ENCODE measurements at places on chromosomes 13 and 19.

DNA sequence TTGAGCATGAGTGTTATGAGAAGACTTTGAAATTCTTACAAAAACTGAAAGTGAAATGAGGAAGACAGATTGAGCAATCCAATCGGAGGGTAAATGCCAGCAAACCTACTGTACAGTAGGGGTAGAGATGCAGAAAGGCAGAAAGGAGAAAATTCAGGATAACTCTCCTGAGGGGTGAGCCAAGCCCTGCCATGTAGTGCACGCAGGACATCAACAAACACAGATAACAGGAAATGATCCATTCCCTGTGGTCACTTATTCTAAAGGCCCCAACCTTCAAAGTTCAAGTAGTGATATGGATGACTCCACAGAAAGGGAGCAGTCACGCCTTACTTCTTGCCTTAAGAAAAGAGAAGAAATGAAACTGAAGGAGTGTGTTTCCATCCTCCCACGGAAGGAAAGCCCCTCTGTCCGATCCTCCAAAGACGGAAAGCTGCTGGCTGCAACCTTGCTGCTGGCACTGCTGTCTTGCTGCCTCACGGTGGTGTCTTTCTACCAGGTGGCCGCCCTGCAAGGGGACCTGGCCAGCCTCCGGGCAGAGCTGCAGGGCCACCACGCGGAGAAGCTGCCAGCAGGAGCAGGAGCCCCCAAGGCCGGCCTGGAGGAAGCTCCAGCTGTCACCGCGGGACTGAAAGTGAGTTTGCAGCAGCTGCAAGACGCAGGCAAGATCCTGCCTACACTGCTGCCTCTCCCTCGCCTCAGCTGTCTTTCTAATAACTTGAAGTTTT, at the start of gene TNFSF13B:
TSS of gene TNFSF13B (plus strand) at position 118 of the 728 bp plus-strand sequence. CDS start at position 296, 178 bp downstream.
- DNase-seq = no peak

- DNase-seq = no peak
Measured at GRCh38 chr19:17751103-17751911, at the start of gene FCHO1. TSS of gene FCHO1 (plus strand) at chr19:17751477. CDS start at chr19:17755165, 3,688 bp downstream.

- no peak for DNase-seq
Measured at GRCh38 chr13:40231751-40232150, 434.7 kb downstream of the FOXO1 start.

DNA sequence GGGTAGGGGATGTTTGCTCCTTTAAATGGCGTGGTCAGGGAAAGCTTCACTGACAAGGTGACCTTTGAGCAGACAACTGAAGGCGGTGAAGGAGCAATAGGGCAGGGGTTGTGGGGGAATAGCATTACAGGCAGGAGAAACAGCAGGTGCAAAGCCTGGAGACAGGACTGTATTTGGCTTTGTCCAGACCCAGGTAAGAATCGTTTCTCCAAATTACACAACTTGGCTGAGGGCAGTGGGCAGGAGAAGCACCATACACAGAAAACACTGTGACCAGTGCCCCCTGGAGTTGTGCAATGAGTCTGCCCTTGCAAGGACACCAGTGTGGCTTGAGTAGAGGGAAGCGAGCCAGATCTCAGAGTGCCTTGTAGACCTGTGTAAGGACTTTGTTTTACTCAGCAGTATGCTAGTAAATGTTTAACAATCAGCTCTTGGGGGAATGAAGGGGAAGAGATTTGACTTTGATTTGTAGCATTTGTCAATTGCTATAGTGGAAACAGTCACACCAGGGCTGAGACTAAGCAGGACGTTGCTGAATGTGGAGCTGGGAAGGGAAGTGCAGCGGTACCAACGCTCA, 360.0 kb downstream of the DCT start:
- no peak for DNase-seq

GRCh38 chr19:50890422-50891252, 17.4 kb downstream of the KLK2 start:
- DNase-seq = no peak

DNA sequence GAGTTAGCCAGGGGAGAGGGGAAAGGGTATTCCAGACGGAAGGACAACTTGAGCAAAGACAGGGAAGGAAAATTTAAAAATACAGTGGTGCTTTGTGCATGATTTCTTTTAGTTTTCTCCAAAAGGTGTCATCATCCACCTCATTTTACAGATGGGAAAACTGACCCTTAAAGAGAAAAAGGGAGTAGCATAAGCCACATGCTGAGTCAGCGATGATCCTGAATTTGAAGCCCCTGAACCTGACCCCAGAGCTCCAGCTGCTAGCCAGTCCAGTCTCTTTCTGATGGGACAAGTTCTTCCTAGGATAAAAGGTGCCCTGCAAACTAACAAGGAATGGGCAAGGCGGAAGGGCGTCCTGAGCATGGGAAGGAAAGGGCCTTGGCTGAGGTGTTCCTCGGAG, 10.3 kb downstream of the CABP5 start:
- no peak for DNase-seq

DNA sequence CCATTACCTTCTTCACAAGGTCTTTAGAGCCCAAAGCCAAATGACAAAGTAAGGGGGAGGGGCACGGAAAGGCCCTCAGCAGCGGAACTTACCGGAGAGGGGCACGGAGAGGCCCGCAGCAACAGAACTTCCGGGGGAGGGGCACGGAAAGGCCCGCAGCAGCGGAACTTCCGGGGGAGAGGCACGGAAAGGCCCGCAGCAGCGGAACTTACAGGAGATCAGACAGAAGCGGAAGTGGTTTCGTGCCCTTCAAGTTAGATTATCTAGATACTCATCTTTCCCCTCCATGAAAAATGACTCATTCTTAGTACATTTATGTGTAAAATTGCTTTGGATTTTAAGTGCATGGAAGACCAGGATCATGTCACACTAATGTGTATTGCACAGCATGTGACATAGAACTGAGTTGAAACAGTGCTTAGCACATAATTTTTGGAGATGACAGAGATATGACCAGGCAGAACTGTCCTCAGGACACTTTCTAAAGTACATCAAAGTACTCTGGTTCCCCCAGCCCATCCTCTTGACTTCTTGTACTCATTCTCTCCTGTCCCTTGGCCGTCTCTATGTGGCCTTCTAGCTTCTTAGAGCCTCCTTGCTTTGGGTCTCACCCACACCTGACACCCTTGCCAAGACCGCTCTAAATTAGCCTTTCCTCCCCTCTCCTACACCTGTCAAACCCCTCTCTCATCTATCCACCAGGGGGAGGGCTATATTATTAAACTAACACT, 25.7 kb upstream of the TPTE2 start:
- no peak for DNase-seq

GRCh38 chr13:73059460-73060250, 850 bp downstream of the KLF5 start:
- no peak for DNase-seq

GRCh38 chr19:47824396-47824795, 2.7 kb downstream of the CRX start:
- DNase-seq = no peak

GRCh38 chr13:113489549-113490495, 689 bp downstream of the DCUN1D2 start:
- DNase-seq = no peak

GRCh38 chr13:102138635-102139190, 263.1 kb downstream of the FGF14 start:
- no peak for DNase-seq

- DNase-seq = no peak
Measured at GRCh38 chr19:33659835-33660234, 38.1 kb downstream of the CHST8 start.

DNA sequence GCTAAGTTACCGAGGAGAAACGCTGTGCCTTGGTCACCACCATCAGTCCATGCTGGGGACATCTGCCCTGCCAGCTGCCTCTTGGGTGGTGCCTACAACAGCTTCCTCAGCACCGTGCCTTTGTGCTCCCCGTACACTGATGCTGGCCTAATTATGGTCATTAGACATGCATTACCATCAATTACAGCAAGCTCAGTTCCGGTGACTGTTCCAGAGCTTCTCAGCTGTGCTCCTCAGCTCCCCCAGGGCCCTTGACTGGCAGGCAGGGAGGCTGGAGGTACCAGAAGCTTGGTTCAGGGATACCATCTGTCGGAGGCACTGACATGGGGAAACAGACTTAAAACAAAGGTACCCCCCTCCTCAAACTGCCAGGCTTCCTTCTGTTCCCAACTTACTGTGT, 40.2 kb downstream of the CILP2 start:
- DNase-seq = no peak

GRCh38 chr13:36428086-36428485, 4.2 kb upstream of the CCNA1 start:
- DNase-seq = no peak

- DNase-seq = no peak
Measured at GRCh38 chr13:21348488-21349120, 110.5 kb downstream of the ZDHHC20 start.

DNA sequence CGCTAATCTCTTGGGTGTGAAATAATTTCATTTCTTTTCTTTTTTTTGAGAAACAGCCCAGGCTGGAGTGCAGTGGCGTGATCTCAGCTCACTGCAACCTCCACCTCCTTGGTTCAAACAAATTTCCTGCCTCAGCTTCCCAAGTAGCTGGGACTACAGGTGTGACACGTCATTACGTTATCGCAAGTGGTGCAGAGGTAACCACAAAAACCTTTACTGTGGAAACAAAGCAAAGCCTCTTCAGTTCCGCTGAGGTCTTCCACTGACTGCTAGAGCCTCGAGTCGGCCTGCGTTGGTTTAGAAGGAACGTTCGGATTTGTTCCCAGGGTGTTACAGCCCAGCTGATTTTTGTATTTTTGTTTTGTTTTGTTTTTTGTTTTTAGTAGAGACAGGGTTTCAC, 2.0 kb upstream of the ZNF784 start:
- DNase-seq = no peak

DNA sequence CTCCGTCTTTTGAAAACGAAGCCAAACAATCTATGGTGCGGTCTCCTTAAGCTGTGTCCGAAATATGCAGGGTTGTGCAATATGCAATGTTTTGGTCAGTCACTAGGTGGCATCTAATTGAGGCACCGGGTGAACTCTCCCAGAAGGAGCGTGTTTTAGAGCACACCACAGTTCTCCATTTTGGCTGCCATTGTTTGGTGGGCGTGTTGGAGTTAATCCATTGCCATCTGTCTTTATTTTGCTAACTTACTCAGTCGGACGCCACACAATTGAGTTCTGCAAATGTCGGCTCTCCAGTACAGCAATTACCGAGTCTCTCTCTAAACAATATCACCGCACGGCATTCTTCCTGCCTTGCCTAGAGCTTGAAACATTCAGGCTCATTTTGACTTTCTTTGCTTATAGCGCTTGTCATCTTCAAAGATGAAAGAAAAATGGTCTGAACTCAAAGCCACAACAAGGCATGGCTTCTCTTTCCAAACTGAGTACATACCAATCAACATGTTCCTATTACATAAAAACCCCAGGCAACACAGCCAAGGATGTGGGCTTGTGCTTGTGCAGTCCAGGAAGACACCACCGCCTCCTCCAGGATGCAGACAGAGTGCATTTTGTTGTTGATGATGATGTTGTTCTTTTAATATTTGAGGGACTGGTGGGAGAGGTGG, 182.0 kb upstream of the SERP2 start:
- DNase-seq = no peak

GRCh38 chr13:21219036-21219381, 42.6 kb downstream of the MRPL57 start:
- DNase-seq = no peak

DNA sequence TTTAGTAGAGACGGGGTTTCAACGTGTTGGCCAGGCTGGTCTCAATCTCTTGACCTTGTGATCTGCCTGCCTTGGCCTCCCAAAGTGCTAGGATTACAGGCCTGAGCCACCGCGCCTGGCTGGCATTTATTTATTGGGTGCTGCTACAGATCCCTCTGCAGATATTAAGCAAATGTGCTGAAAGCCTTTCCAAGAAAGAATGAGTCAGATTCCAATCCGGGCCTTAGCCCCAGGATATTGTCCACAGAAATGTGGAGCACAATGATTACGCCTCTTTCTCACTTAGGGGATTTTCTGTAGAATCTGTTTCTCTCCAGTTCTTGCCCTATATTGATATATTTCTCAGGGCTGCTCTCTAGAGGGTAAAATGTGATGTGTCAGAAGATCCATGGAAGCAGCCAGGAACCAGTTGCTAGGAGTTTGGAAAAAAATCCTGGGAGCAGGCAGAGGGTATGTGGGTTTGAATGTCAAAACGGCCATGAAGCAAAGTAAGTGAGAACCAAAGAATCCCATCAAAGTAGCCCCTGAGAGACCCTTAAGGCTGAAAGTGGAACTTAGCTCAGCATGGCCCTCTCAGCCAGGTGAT, 24.8 kb upstream of the IGFL4 start:
- DNase-seq = no peak
